ENCODE measurements at places on chromosomes 4 and X. TPM values are rescaled to one million over a fixed set of nuclear protein-coding genes. Genes with fewer than 3 reads are reported as not detected.

The DMRTC1 gene
- total RNA-seq = not detected

The GNRHR gene
- not detected for total RNA-seq

The XAGE1B gene
- 211 TPM for total RNA-seq

The PRR32 gene
- total RNA-seq = not detected

The MED12 gene
- total RNA-seq = 13.9 TPM

The RASL11B gene
- 0.20 TPM for total RNA-seq

The EREG gene
- 37.9 TPM for total RNA-seq

The S100G gene
- not detected for total RNA-seq

The TEC gene
- 2.2 TPM for total RNA-seq

The LRP2BP gene
- total RNA-seq = 0.18 TPM

The PFKFB1 gene
- 0.10 TPM for total RNA-seq

The PRDM5 gene
- total RNA-seq = 3.3 TPM

The ZDHHC15 gene
- total RNA-seq = not detected

The NWD2 gene
- not detected for total RNA-seq

The UGT2B15 gene
- 0.07 TPM for total RNA-seq

The SLC39A8 gene
- total RNA-seq = 10.5 TPM

The ZFP92 gene
- 0.54 TPM for total RNA-seq

The MAGEA4 gene
- total RNA-seq = not detected

The EVC2 gene
- 2.7 TPM for total RNA-seq

The HTN1 gene
- total RNA-seq = not detected

The CCSER1 gene
- total RNA-seq = not detected

The AMBN gene
- not detected for total RNA-seq

The STPG2 gene
- total RNA-seq = not detected

The HERC5 gene
- total RNA-seq = 4.5 TPM

The CXorf49 gene
- total RNA-seq = not detected

The CABS1 gene
- total RNA-seq = not detected

The RTL5 gene
- 2.2 TPM for total RNA-seq

The NAP1L2 gene
- total RNA-seq = 1.6 TPM

The POU4F2 gene
- not detected for total RNA-seq

The USP17L29 gene
- total RNA-seq = not detected

The SATL1 gene
- not detected for total RNA-seq

The XAGE3 gene
- not detected for total RNA-seq

The EXOC1L gene
- total RNA-seq = not detected

The TIMM8A gene
- 31.2 TPM for total RNA-seq

The GPR173 gene
- total RNA-seq = not detected

The PITX2 gene
- 1.1 TPM for total RNA-seq
